ENCODE measurements at places on chromosomes 12 and 14. TPM values are rescaled to one million over a fixed set of nuclear protein-coding genes. Genes with fewer than 3 reads are reported as not detected.

BDKRB1 gene
- not detected for total RNA-seq

SLCO1B1 gene
- not detected for total RNA-seq

DHH gene
- total RNA-seq, result not detected

PLXNC1 gene
- 8.8 TPM for total RNA-seq

NABP2 gene
- total RNA-seq, result 60.2 TPM

KRT71 gene
- total RNA-seq, result not detected

DNA sequence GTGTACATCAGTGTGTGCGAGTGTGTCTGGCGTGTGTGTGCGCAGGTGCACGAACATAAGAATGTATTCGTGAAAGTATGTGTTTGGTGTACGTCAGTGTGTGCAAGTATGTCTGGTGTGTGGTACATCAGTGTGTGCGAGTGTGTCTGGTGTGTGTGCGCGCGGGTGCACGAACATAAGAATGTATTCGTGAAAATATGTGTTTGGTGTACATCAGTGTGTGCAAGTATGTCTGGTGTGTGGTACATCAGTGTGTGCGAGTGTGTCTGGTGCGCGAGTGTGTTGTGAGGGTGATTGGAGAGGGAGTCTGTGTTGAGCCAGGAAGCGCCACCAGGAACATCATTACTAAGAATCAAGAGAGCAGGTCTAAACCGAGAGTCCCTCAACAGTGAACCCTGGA is 143.8 kb downstream of the BCL11B start:
- no peak overlapping the region for H3K27ac ChIP-seq
- H3K27me3 ChIP-seq, result no peaks in the 10 kb centered on the region
- H3K36me3 ChIP-seq, result no peaks in the 10 kb centered on the region
- DNase-seq, result no peak

DNA sequence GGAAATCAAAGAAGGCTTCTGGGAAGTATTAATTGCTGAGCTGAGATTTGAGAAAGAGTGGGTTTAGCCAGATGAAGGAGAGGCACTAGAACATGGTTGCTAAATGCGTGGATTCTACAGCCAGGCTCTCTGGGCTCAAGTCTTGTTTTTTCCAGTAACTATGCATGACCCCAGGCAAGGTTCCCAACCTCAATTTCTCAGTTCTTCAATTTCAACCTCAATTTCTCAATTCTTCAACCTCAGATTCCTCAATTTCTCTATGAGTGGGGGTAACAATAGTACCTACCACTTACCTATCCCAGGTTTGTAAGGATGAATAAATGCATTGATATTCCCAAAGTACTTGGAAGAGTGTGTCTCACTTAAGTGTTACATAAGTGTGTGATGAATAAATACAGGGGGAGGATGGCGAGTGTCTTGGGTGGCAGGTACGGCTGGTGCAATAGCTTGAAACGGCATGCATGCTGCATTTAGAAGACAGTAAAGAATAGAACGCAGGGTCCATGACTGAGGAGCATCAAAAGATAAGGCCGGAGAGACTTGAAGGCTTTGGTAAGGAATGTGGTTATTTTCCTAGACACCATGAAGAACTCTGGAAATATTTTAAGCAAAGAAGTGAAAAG is 149.1 kb upstream of the ATP2B1 start:
- H3K27ac ChIP-seq, result no peak overlapping the region
- peaks cover 59% of the 10 kb centered on the region for H3K4me1 ChIP-seq
- DNase-seq, result no peak
- H3K27me3 ChIP-seq, result no peaks in the 10 kb centered on the region

- H3K4me3 ChIP-seq, result no peak overlapping the region
- DNase-seq, result no peak
- H3K4me1 ChIP-seq, result no peaks in the 10 kb centered on the region
- H3K27ac ChIP-seq, result no peak overlapping the region
- peaks cover 12% of the 10 kb centered on the region for H3K27me3 ChIP-seq
These were observed 31.2 kb downstream of the SRGAP1 start for GRCh38 chr12:63875703-63876102.

DNA sequence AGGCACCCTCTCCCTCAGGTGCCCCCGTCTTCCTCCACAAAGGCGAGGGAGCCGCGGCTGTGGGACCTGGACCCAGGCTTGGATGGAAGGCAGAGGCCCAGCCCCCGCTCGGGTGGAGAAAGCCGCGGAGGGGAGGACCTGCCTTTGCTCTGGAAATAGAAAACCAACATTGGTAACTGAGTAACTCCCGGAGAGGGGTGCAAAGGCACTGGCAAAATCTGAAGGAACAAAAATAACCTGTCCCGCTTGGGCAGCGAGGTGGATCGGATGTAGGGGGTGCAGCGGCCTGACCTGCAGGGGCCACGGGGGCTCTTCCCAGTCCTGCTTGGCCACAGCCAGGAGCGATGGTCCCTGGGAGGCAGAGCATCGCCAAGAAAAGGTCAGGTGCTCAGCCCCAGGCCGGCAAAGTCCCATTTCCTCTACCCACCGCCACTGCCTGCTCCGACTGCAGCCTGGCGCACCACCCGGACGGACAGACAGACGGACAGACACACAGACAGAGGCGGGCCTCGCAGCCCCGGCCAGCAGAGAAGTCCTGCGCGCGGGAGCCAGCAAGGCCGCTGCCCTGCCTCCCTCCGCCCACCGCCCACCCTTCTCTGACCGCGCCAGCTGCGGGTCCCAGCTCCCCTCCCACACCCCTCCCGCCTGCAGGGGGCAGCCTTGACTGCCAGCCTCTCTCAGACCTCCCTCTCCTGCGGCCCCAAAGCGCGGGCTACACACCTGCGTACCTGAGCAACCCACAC is 21.4 kb upstream of the TMEM106C start:
- no peaks in the 10 kb centered on the region for H3K36me3 ChIP-seq
- peaks cover 24% of the 10 kb centered on the region for H3K27me3 ChIP-seq
- H3K4me3 ChIP-seq, result no peak overlapping the region
- no peak overlapping the region for H3K27ac ChIP-seq
- DNase-seq, result peak; percentile 71

DNA sequence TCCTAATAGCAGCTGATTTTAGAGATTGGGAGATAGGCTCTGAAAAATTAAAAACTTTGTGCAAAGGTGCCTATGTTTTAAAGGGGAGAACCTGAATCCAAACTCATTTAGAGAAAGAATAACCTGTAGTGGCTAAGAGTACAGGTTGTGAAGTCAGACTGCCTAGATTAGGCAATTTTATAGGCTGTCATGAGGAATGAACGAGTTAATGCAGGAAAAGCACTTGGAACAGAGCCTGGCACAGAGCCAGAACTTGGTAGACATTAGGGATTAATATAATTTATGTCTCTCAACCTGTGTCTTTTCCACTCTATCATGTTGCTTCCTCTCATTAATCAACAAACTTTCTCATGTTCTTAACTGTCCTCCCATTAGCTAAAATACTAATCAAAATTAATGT is 98.1 kb downstream of the WIF1 start:
- DNase-seq, result no peak
- H3K27ac ChIP-seq, result no peak overlapping the region
- no peaks in the 10 kb centered on the region for H3K4me1 ChIP-seq
- H3K27me3 ChIP-seq, result peaks cover 2% of the 10 kb centered on the region

DNA sequence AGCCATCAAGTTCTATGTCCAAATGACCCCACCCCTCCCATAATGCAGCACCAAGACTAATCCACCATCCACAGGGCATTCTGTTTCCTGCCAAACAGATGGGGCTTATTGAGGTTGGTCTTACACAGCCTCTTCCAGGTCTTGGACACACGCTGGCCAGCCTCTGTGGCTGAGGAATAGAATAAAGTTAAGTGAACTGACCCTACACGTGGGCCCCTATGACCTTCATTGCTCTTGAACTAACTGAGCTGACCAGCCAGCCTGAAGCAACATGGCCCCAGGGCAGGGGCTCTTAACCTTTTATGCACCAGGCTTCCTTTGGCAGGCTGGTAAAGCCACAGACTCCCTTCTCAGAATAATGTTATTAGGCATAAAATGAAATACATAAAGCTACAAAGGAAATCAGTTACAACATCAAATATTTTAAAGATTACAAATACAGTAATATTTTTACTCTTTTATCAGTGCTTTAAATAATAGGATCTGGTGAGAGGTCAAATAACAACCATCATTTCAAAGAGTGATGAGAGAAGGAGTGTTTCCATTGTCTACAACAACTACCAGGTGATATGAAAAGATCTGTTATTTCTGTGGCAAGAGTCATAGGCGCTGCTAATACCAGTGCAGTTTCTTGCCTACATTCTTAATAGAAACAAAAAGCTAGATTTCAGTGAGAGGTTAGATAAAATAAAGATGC is 192.9 kb upstream of the NUDT4 start:
- no peaks in the 10 kb centered on the region for H3K36me3 ChIP-seq
- H3K27me3 ChIP-seq, result no peaks in the 10 kb centered on the region
- H3K4me1 ChIP-seq, result peaks cover 18% of the 10 kb centered on the region
- H3K4me3 ChIP-seq, result no peak overlapping the region

DNA sequence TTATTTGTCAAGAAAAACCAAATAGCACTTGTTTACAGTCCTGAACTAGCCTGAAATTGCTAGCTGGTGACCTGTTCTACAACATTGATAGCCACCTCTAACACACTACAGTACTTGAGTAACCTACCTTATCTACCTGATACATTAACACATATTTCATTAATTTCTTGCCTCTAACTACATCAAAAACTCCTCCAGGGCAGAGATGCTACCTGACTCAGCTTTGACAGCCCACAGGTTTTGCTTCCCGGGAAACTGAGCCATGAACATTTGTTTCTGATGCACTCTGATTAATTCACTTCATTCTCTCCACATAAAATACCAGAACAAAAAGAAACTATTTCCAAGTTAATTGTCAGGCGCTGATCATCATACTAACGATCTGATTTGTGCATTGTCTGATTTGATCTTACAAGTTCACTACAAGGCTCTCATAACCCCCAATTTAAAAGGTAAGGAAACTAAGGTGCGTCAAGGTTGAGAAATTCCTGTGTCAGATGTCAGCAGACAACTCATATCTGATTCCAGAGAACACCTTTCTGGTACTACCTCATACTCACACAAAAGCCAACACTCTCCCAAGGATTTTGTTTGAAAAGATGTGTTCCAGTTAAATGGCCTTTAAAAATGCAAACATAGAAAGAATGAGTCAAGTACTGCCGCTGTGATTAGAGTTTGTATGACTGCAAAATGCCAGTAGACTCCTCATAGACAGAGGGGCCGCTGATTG is 768.7 kb downstream of the BCL11B start:
- H3K27me3 ChIP-seq, result no peaks in the 10 kb centered on the region
- no peak for DNase-seq
- no peaks in the 10 kb centered on the region for H3K36me3 ChIP-seq
- no peak overlapping the region for H3K27ac ChIP-seq
- no peak overlapping the region for H3K4me3 ChIP-seq
- peaks cover 2% of the 10 kb centered on the region for H3K4me1 ChIP-seq

GRCh38 chr12:85872497-85873091 is 1.5 kb upstream of the NTS start:
- no peak overlapping the region for H3K27ac ChIP-seq
- H3K36me3 ChIP-seq, result no peaks in the 10 kb centered on the region
- H3K4me1 ChIP-seq, result no peaks in the 10 kb centered on the region
- H3K27me3 ChIP-seq, result no peaks in the 10 kb centered on the region
- H3K4me3 ChIP-seq, result no peak overlapping the region
- DNase-seq, result no peak

GRCh38 chr14:64566651-64567122 is 16.9 kb downstream of the PPP1R36 start:
- no peak overlapping the region for H3K27ac ChIP-seq
- no peak overlapping the region for H3K4me3 ChIP-seq
- H3K36me3 ChIP-seq, result no peaks in the 10 kb centered on the region
- H3K4me1 ChIP-seq, result no peaks in the 10 kb centered on the region

DNA sequence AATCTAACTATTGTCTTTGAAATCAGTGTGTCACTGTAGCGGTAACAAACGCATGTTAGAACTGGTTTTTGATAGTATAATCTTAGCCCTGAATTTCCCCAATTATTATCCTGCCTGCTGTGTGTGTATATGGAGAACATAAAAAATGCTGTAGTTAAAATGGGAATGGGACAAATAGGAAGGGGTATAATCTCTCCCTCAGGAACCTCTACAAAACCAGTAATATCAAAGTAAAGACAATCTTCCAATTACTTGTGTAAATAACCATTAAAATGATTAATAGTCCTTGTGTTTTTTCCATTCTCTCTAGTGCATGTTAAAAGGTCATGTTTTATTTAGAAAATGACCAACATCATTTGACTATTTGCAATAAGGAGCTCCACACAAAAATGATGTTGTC is 200.1 kb upstream of the TMTC1 start:
- no peak overlapping the region for H3K4me3 ChIP-seq
- H3K27ac ChIP-seq, result no peak overlapping the region
- H3K27me3 ChIP-seq, result no peaks in the 10 kb centered on the region
- no peaks in the 10 kb centered on the region for H3K36me3 ChIP-seq
- H3K4me1 ChIP-seq, result no peaks in the 10 kb centered on the region

GRCh38 chr14:91873471-91874415 is 6.4 kb upstream of the TC2N start:
- peak overlapping the region; percentile 44 for H3K4me3 ChIP-seq
- no peaks in the 10 kb centered on the region for H3K27me3 ChIP-seq
- no peaks in the 10 kb centered on the region for H3K36me3 ChIP-seq
- peaks cover 75% of the 10 kb centered on the region for H3K4me1 ChIP-seq

GRCh38 chr12:115871714-115872113 is 405.8 kb downstream of the MED13L start:
- peaks cover 21% of the 10 kb centered on the region for H3K27me3 ChIP-seq
- no peak overlapping the region for H3K4me3 ChIP-seq
- H3K36me3 ChIP-seq, result no peaks in the 10 kb centered on the region
- H3K27ac ChIP-seq, result no peak overlapping the region

- H3K27ac ChIP-seq, result no peak overlapping the region
- no peaks in the 10 kb centered on the region for H3K4me1 ChIP-seq
- H3K27me3 ChIP-seq, result no peaks in the 10 kb centered on the region
- H3K36me3 ChIP-seq, result peaks cover 1% of the 10 kb centered on the region
These were observed 36.2 kb downstream of the PRMT8 start for GRCh38 chr12:3527181-3527580.

DNA sequence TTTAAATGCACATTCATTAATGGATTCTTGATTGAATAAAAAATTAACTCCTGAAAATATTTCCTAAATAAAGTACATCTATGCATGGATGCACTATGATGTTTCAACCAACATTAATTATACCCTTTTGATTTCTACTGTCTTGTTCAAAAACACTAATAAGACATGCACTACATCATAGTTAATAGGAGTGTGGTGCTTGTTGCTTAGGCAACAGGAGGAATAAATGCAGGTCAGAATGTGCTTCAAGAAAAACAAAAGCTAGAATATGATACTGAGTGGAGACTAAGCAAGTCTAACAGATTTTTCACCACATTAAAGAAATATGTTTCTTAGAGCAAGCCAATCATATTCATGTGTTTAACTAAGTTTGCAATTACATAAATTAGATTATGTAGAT is 495.8 kb upstream of the GARIN6 start:
- H3K27ac ChIP-seq, result no peak overlapping the region
- H3K27me3 ChIP-seq, result no peaks in the 10 kb centered on the region
- no peak overlapping the region for H3K4me3 ChIP-seq
- no peak for DNase-seq
